ENCODE measurements at places on chromosomes 4 and X.

GRCh38 chr4:48329976-48330375 is 11.4 kb upstream of the SLAIN2 start:
- DNase-seq: peak; percentile 79

GRCh38 chr4:54937501-54937900 is 187.9 kb downstream of the KDR start:
- no peak for DNase-seq

DNA sequence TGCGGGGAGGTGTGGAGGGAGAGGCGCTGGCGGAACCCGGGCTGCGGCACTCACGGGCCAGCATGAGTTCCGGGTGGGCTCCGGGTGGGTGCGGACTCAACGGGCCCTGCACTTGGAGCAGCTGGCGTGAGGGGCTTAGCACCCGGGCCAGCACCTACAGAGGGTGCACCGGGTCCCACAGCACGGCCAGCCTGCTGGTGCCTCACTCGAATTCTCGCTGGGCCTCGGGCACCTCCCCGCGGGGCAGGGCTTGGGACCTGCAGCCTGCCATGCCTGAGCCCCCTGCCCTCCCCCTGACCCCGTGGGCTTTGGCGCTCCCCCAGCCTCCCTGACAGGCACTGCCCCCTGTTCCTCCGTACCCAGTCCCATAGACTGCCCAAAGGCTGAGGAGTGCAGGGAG is 10.8 kb upstream of the CAMK2D start:
- DNase-seq: no peak

- no peak for DNase-seq
Measured at GRCh38 chr4:48341776-48342605, 662 bp downstream of the SLAIN2 start.

DNA sequence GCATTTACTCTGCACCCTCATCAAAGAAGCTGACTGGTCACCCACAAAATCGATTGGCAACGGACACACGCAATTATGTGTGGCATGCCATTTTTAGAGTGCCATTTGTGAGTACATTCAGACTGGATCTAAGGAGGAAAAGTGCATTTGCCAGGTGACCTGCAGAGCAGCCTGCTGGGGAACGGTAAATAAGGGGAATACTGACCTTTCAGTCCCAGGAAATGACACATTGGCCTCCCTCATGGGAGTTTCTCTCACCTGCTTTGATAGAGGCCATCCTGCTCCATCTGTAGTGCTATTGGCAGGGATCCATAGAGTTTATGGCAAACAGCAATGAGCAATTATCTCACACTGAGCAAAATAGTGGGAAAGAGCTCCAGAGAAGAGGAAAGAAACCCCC is 127.8 kb downstream of the DDX53 start:
- no peak for DNase-seq

GRCh38 chr4:142347241-142347640 is 498.9 kb downstream of the INPP4B start:
- DNase-seq: no peak

DNA sequence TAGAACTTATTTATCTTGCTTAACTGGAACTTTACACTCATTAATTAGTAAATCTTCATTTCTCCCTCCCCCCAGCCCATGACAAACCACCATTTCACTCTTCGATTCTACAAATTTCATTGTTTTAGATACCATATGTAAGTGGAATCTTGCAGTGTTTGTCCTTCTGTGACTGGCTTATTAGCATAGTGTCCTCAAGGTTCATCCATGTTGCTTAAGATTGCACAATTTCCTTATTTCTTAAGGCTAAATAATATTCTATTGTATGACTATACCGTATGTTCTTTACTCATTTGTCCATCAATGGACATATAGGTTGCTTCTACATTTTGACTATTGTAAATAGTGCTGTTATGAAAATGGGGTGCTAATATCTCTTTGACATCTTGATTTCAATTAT is 24.5 kb upstream of the RNF212 start:
- DNase-seq: no peak

GRCh38 chr4:135319685-135320084 is 1118.1 kb upstream of the PABPC4L start:
- no peak for DNase-seq

DNA sequence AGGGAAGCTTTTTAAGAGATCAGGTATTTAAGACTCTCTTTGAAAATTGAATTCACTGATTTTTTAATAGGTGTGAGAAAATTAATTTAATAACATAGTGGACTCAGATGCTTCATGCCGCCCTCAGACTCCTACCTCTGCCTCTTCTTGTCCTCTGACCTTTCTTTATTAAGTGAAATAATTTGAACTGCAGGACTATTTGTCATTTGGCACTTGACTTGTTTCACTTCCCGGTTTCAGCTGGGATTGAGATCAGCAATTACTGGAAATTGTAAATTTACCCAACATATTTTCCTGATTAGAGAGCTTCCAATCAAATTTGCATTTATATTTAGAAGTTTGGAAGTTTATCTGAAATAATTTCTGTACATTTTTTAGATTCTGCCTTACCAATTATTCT is 116.8 kb downstream of the CBR4 start:
- DNase-seq: no peak

DNA sequence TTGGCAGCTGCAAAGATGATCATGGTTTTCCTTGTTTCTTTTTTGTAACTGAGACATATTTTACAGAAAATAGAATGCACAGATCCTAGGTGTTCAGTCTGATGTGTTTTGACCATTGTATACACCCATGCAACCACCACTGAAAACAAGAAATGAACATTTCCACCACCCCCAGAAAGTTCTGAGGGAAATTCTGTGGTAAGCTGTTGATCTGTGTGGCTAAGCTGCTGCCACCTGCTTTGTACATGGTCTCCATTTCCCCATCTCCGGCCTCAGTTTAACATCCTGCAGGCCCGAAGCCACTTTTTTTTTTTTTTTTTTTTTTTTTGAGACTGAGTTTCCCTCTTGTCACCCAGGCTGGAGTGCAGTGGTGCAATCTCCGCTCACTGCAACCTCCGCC is 65.3 kb downstream of the NYX start:
- DNase-seq: no peak

GRCh38 chr4:27000820-27001219 is 140.2 kb downstream of the STIM2 start:
- DNase-seq: no peak

DNA sequence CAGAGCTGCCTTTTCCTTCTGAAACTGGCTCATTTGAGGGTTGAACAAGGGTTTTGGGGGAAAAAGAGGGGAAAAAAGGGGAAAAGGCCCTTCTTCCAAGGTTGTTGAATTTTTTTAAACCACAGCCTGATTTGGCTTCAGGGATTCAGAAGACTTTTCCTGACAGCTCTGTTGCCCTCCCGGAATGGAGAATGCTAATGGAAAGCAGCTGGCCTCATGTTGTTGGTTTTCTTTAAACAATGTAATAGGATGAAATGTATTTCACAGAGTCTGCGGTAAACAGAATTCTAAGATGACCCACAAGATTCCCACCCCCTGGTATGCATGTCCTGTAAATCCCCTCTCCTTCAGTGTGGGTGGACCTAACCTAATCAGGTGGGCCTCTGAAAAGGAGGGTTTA is 3.3 kb upstream of the KIAA1210 start:
- peak; percentile 36 for DNase-seq

DNA sequence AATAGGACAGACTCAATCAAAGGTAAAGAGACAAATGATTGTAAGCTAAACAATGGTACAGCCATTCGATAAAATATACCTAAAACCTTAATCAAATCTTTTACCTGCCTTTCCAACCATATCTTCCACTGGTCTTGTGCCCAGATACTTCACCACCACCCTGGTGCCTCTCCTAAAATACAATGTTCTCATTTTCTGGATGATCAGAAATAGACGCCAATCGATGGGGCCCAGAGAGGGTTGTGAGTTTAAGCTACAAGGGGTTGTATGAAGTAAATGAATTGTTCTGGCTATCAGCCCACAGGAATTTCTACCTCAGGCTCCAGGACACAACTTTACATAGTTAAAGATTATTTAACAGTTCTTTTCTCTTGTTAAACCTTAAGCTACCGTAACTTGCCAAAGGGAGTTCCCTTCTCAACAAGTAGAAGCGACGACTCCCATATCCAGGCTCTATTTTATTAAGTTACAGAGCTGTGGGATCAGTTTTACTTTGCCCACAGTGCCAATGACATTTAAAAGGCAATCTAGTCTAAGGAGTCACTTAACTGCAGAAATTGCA is 99.1 kb downstream of the CHRNA9 start:
- no peak for DNase-seq

DNA sequence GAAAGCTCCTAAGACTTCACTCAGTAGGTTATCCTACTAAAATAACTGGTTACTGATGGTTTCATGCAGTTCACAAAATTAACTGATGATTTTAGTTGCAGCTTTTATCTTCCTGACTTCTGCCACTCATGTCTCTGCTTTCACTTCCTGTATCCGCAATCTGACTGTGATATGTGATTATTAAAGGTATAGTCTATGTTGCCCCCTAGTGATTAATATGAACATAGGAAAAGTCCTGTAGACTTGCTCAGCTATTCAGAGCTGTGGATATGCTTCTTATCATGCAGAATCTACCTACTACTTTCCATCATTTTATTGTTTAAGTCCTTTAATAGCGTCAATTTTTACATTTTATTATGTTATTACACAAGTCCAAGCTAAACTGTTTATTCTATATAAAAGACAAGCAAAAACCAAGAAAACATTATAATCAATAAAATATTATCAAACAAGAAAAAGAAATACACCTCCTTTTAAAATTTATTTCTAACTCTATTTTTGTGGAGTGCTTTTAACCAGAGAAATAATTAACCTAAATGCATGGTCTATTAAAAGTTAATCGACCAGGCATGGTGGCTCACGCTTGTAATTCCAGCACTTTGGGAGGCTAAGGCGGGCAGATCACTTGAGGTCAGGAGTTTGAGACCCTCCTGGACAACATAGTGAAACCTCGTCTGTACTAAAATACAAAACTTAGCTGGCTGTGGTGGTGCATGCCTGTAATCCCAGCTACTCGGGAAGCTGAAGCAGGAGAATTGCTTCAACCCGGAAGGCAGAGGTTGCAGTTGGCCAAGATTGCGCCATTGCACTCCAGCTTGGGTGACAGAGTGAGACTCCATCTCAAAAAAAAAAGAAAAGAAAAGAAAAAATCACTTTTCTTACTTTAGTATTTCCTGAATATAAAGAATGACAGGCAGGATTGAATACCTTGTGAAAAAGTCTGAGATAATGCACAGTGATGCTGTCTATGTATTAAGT is 40.4 kb upstream of the TLR2 start:
- peak; percentile 26 for DNase-seq

- no peak for DNase-seq
Measured at GRCh38 chr4:59597536-59598329, 1602.4 kb upstream of the ADGRL3 start.

- DNase-seq: no peak
Measured at GRCh38 chr4:138639018-138639741, 376.4 kb upstream of the NOCT start.

GRCh38 chr4:24689212-24689611 is 104.9 kb upstream of the DHX15 start:
- no peak for DNase-seq

DNA sequence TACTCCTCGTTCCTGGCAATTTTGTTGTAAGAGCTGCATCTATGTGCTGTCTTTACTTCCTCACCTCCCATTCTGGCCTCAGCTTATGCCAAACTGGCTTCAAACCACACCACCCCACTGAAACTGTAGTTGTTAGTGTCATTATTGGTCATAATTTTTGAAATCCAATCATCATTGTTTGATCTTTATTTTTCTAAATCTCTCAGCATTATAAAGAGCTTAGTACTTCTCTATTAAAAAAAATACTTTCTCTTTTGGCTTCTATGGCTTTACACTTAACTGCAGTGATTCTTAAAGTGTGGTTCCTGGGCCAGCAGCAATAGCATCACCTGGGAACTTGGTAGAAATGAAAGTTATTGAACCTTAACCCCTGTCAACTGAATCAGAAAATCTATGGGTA is 83.5 kb upstream of the GRPR start:
- no peak for DNase-seq

All from fibroblast of skin of left biceps (primary cell).